Activated naive CD8-positive, alpha-beta T cell treated with anti-CD3 and anti-CD28 coated beads, Interleukin-2, amount 10 ng/mL, durations not matched to agents 7 days and 5 days (primary cell): ENCODE measurements at places on chromosomes 13 and 19. TPM values are rescaled to one million over a fixed set of nuclear protein-coding genes. Genes with fewer than 3 reads are reported as not detected.

Gene RGS9BP
- total RNA-seq: 0.47 TPM

GRCh38 chr19:16134510-16134909, 9.0 kb upstream of the HSH2D start:
- H3K4me1 ChIP-seq: peaks cover 22% of the 10 kb centered on the region
- no peak overlapping the region for H3K27ac ChIP-seq
- H3K27me3 ChIP-seq: no peaks in the 10 kb centered on the region
- no peak for DNase-seq
- H3K4me3 ChIP-seq: no peak overlapping the region

- no peak overlapping the region for H3K27ac ChIP-seq
- no peaks in the 10 kb centered on the region for H3K27me3 ChIP-seq
- no peak overlapping the region for H3K4me3 ChIP-seq
- H3K36me3 ChIP-seq: no peaks in the 10 kb centered on the region
- H3K4me1 ChIP-seq: no peaks in the 10 kb centered on the region
These were observed 407.3 kb downstream of the DACH1 start for GRCh38 chr13:71459708-71460107.

GRCh38 chr19:19170053-19170872, at the start of gene MEF2B:
Gene MEF2B, minus strand, starts transcription at chr19:19170263. Its CDS starts 19,528 bp downstream, at chr19:19150735.
- peak; percentile 82 for DNase-seq
- peak within 1 kb of the TSS; percentile 28 for H3K4me3 ChIP-seq
- H3K27me3 ChIP-seq: no peaks in the 10 kb centered on the region
- peaks cover 7% of the 10 kb centered on the region for H3K36me3 ChIP-seq

DNA sequence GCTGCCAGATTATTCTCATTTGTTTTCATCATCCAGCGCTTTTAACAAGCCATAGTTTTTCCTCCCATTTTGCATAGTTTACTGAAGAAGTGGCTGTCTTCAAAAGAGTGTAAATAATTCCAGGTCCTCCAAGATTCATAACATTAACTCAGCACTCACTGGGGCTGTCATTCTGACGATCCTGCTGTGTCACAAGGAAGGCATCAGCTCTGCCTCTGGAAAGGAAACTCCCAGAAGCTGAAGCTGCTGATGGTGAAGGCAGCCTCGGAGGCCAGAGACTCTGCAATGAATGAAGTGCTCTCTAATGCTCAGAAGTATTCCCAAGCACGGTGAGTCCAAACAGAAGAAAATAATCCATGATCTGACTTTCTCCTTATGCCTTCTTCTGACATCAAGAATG, 60.0 kb downstream of the FLT1 start:
- no peaks in the 10 kb centered on the region for H3K36me3 ChIP-seq
- H3K4me1 ChIP-seq: peaks cover 4% of the 10 kb centered on the region
- no peak overlapping the region for H3K27ac ChIP-seq
- no peak for DNase-seq

- H3K4me1 ChIP-seq: peaks cover 33% of the 10 kb centered on the region
- no peaks in the 10 kb centered on the region for H3K36me3 ChIP-seq
- H3K27me3 ChIP-seq: peaks cover 2% of the 10 kb centered on the region
- no peak for DNase-seq
- H3K27ac ChIP-seq: peak overlapping the region; percentile 79
These were observed 248.3 kb downstream of the DLEU7 start for GRCh38 chr13:50595196-50595595.
